ENCODE measurements at places on chromosomes 7 and 10.
A peak's percentile ranks its signal among the peaks of the same experiment; 100 is the strongest.

GRCh38 chr10:120336911-120337540 is 120.0 kb upstream of the PLPP4 start:
- peak; percentile 29 for DNase-seq

DNA sequence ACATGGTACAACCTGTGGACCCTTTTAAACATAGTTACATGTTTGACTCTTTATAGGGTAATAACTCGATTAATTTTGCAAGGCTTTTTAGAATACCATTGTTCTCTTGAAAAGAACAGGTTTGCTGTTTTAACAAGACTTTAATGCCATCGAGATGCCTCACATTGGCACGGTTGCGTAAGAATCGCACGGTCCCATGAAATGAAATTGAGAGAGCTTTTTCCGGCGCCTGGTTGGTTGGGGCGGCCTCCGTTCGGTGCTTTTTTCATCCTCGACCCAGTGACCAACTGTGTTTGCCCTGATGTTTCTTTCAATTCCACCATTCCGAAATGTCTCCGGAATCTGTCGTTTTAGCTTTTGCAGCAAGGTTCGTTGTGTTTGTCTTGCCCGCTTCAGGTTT is 142.4 kb downstream of the CUX1 start:
- DNase-seq: no peak

- DNase-seq: no peak
These were observed 226.2 kb downstream of the ZMYND11 start for GRCh38 chr10:361203-362081.

- no peak for DNase-seq
These were observed 503.3 kb downstream of the TCERG1L start for GRCh38 chr10:130808243-130808642.

DNA sequence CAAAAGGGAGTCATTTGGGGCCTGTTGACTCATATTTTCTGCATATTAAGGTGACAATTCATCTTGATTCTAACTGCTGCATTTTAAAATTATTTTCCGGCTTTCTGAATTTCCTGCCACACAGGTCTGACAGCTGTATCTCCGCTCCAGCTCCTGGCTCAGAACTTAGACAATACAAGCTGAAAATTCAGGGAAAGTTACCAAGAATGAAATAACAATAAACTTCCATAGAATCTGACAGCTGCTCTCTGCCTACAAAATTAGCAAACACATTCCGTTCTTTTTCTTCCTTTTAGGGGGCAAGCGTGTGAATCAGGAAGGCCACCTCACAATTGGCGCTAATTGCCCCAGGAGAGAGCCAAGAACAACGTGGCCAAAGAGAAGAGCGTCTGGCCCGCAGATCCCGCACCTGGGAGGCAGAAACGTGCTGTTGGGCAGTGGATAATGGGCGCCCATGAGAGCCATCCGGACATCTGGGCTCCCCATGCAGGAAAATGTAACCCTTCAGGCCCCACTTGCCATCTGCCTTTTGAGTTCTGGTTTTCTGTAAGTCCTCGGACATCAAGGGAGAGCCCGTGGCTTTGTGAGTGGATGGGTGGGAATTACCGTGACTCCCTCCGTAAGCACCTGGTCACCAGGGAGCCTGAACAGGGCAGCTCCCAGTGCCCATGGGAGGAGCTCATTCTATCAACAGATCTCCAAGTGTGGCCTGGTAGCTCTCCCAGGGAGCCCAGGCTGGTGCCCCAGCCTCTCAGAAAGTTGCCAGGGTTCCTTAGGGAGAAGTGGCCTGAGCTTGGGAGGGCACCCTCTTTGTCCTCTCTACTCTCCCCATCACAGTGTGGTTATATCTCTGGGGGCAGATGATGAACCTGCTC is 5.0 kb downstream of the CLRN3 start:
- DNase-seq: no peak

- no peak for DNase-seq
These were observed 7.0 kb downstream of the GSAP start for GRCh38 chr7:77409005-77409738.

- DNase-seq: no peak
These were observed 165.0 kb downstream of the SLIT1 start for GRCh38 chr10:97020452-97021400.

- no peak for DNase-seq
These were observed 9.9 kb downstream of the ANTXRL start for GRCh38 chr10:46296641-46297141.

GRCh38 chr7:150975536-150976319 is 2.4 kb downstream of the KCNH2 start:
- no peak for DNase-seq

- no peak for DNase-seq
These were observed 36.6 kb upstream of the PRKAR2B start for GRCh38 chr7:107007892-107008287.

GRCh38 chr7:1843271-1843861 is 173.3 kb downstream of the ELFN1 start:
- DNase-seq: no peak

DNA sequence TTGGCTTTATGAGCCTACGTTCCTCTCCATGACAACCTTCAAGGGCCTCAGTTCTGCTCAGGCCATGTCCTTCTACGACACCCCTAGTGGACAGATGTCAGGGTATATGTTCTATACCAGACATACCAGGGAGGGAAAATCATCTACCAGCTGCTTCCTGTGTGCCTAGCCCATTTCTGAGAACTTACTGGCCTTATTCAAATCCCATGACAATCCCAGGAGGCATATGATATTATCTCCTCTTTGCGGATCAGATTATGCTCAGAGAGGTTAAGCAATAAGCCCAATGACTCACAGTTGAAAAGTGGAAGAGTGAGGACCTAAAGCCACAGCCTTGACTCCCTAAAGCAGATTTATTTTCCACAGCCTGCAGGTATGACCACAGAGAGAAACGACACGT is 139.3 kb downstream of the GLI3 start:
- DNase-seq: no peak

DNA sequence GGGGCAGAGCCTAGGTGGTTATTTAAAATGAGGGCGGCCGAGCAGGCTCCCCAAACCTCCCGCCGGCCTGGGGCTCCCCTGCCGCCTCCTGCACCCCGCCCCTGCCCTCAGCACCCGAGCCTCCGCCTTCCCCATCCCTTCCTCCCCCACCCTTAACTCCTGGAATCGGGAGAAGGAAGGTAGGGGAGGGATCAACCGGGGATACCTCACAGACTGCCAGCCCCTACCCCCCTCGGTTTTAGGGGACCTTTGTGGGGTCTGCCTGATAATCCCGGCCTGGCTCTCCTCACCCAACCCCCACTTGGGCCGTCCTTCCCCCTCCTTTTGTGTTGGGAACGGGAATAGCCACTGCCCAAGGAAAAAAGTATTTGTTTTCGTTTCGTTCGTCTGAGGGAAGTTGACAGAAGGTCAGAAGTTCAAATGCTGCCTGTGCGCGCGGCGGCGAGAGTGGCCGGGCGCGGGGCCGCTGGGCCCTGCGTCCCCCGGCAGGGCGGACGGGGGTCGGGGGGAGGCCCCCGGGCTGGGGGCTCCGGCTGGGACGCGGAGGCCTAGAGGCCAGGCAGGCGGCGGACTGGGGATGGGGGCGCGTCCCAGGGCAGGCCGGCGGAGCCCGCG is 2.8 kb downstream of the SHH start:
- no peak for DNase-seq

DNA sequence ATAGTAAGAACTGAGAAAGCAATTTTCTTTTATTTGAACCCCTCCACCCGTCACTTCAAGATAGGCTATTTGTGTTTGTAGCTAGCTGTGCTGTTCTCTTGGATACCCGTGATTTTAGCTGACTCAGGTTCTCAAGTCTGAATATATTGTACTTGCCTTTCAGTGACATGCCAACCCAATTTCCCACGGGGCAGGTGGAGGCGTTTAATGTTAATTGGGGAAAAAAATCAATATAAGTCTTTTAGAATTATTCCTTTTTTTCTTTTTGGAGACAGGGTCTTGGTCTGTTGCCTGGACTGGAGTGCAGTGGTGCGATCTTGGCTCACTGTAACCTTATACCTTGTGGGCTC is 36.4 kb downstream of the ZRANB1 start:
- no peak for DNase-seq

DNA sequence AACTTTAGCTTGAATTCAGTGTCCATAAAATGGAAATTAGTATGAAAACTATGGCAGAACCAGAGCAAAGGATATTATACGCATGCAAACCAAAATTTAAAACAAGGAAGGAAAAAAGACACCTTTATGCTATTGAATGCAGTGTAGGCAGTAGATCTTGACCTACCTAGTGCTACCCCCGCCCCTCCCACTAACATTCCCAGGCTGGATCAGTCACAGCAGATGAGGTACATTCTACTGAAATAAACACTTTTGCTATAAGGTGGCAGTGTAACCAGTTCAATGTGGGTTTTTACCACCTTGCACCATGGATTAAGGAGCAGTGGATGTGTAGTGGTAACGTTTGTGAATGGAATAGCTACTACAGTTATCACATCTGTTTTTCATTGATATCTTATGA is 27.9 kb downstream of the SRI start:
- DNase-seq: no peak

DNA sequence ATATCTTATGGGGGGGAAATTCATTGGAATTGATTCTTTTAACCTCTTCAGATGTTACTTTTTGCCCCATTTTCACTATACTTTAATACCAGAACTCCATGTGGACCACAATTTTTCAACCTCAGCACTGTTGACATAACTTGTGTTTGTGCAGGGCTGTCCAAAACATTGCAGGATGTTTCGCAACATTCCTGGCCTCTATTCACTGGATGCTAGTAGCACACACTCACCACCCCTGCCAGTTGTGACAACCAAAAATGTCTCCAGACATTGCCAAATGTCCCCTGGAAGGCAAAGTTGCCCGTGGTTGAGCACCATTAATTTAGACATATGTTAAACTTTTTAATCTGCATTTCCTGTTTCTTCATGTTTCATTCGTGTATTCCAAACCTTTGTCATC is 234.7 kb downstream of the GFRA1 start:
- DNase-seq: no peak

- DNase-seq: no peak
These were observed 90.0 kb upstream of the PAX2 start for GRCh38 chr10:100655326-100655759.

DNA sequence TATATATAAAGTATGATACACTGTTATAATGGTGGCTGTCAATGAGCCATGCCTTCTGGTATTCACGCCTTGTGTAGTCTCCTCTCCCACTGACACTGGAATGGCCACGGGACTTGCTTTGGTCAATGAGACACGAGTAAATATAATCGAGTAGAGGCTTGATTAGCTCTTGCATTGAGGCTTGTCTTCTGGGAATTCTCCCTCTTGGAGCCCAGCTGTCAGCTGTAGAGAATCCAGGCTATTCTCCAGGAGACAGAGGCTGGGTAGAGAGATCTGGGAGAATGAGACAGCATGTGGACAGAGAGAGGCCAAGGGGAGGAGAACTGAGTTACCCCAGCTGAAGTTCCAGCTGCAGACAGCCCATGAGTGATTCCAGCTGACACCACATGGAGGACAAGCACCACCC is 25.2 kb upstream of the PLCE1 start:
- no peak for DNase-seq

DNA sequence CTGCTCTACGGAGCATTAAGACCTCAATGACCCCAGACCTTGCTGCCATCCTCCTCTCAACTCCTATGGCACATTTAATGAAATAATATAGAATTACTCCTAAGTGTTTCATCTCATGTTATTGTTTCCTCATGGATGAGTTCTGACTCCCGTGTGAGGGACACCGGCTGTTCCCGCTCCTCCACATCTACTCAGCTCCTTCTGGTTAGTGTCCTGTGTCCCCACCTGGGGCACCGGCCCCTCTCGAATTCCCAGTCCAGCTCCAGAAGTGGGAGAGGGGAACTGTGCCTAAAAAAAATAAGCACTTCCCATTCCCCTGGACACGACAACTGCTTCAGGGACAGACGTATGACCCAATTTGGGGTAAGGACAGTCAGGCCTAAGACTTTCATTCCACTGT is 58.3 kb downstream of the PIP4K2A start:
- no peak for DNase-seq

- no peak for DNase-seq
These were observed 327.2 kb downstream of the MDFIC start for GRCh38 chr7:115249080-115249479.

DNA sequence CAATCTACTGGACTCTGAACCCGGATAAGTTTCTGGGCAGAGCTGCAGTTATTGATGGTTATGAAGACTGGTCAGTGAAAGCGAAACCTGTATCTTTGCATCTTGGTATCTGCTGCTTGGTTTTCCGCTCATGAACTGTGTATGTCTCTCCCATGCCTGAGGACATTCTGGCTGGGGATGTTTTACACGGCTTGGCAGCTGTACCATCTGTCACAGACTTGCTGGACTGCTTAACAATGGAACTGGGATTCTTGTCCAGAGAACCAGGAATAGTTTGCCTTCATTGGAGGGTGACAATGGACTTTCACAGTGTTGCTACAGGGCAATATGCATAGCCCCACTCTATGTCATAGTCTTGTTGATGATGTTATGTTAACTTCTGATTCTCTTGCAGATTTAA is 119.9 kb upstream of the TMEM106B start:
- DNase-seq: no peak

- DNase-seq: no peak
These were observed 26.7 kb downstream of the FAM171A1 start for GRCh38 chr10:15344256-15344875.

DNA sequence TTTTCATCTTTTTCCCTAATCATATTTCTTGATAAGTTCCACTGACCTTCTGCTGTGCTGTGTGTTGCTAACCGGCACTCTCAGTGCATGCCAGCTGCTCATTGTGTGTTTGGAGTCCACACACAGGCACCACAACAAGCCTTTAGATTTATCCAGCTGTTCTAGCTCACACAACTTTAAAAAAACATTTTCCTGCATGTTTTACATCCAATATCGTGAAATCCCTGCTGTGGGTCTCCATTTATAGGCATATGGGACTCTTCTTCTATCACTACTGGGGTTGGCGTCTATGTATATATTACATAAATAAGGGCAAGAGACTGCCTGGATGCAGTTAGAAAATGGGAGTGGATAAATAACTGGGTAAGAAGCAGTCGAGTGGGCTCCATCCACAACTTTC is 183.6 kb upstream of the ADARB2 start:
- no peak for DNase-seq

DNA sequence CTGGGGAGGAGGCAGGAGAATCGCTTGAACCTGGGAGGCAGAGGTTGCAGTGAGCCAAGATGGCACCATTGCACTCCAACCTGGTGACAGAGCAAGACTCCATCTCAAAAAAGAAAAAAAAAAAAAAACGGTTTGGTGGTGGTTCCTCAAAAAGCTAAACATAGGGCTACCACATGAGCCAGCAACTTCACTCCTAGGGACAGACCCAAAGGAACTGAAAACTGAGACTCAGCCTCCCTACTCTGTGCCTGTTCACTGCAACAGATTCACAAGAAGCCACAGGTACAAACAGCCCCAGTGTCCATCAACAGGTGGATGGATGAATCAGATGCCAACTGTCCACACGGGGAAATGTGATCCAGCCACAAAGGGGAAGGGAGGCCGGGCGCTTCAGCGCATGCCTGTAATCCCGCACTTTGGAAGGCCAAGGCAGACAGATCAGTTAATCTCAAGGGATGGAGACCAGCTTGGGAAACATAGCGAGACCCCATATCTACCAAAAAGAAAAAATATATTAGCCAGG is 79.1 kb upstream of the TNRC18 start:
- DNase-seq: no peak

GRCh38 chr7:141906285-141906684 is 9.9 kb upstream of the OR9A4 start:
- DNase-seq: no peak
